ENCODE measurements at places on chromosomes 1 and 21.

GRCh38 chr1:200081969-200082245 lies 54.4 kb downstream of the NR5A2 start:
- no peak for DNase-seq

DNA sequence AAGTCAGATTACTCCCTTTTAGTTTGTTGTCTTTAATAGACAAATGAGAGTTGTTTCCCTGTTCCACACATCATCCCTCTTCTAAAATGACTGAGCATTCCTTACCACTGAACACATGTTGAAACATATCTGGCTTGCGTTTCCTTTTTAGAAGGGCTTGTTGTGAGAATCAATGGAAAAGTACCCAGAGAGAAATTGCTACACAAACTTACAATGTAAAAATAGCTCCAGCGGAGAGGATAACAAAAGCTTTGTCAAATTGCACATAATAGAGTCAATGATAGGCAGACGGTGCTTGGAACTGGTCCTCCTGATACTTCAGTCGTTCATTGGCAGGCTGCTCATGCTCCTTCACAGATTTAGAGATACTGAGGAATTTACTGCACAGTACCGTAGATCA lies 123.9 kb downstream of the CYYR1 start:
- peak; percentile 39 for DNase-seq

DNA sequence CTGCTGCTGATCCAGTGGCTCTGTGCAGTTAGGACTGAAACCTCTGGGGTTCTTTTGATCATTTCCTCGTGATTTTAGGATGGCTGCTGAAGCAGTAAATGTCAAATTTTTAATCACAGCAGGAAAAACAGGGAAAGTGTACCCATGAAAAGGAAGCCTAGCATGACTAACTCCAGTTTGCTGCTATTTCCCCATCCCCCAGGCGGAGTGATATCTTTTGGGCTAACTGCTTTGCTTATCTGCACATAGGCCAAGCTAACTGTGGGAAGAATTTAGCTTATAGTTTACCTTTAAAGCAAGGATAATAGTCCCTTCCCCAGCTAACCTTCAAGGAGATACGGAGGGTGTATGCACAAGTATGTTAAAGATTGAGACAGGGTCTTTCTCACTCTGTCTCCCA lies 149.8 kb upstream of the TNR start:
- no peak for DNase-seq

DNA sequence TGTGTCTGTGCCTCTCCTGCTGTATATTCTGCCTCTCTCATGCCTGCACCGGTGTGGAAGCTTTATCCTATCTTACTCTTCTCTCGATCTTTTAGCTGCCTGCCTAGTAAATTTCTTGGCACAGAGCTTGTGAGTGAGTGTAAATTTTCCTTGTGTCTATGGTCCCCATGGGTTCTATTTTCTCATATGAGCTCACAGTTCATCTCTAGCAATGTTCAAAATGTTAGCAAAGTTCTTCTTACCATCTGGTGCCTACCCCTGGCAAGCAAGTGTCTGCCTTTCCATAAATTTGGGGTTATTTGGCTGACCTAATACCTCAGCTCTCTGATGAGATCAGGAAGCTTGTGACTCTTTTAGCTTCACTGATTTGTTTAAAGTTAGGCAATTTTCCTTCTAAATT lies 572.1 kb upstream of the BRINP3 start:
- no peak for DNase-seq

DNA sequence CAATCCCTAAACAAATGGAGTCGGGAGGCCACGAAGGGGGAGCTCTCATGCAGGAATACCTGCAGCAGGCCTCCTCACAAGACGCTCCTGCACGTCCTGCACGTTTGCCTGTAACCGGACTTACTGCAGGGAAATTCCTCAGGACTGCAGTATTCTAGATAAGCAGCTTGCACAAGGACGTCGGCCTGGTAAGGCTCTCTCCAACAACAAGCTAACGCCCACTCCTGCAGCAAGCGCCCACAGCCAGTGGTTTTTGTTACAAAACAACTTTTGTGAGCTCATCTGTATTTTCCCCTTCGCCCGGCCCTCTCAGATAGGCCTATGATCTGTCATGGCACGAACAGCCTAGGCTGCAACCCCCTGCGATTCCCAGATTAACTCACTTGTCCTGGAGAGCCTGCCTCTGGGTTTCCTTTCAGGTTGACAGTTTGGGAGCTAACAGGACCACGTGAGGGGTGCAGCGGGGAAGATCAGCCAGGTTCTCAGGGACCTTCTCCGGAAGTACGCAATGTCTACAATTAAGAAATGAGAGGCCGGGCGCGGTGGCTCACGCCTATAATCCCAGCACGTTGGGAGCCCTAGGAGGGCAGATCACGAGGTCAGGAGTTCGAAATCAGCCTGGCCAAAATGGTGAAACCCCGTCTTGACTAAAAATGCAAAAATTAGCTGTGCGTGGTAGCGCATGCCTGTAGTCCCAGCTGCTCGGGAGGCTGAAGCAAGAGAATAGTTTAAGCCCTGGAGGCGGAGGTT lies 921 bp upstream of the MIB2 start:
- DNase-seq = peak; percentile 49

- DNase-seq = no peak
Observed at GRCh38 chr1:201260648-201261311, 22.5 kb upstream of the PKP1 start.

DNA sequence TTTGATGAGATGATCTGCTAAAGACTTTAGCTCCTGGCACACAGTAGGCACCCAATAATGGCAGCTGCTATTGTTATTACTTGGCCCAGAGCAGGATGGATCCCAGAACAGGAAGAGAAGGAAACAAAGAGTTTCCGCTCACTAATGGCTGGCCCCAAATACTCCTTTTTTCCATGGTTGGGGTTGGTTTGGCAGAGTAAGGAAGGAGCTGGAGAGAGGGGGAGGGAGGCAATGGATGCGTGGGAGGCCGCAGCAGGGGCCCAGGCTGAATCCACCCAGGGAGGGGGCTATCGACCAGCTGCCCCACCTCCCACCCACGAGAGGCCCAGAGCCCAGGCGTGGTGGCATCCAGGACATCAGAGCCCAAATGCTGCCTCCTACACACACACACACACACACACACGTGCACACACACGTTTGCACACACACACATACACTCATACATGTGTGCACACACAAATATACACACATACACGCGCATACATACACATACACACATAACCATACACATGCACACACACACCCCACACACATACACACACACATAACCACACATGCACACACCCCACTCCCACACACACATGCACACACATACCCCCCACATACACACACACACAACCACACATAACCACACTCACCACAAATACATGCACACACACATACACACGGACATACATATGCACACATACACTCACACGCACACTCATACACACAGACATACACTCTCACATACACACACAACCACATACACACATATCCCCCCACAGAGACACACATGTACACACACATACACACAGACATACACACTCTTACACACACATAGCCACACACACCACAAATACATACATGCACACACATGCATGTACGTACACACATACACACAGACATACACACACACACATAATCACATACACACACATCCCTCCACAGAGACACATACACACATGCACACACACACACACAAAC lies 25.2 kb downstream of the C1QB start:
- DNase-seq = no peak

GRCh38 chr1:204002614-204003013 lies 70.3 kb upstream of the SOX13 start:
- DNase-seq = no peak

DNA sequence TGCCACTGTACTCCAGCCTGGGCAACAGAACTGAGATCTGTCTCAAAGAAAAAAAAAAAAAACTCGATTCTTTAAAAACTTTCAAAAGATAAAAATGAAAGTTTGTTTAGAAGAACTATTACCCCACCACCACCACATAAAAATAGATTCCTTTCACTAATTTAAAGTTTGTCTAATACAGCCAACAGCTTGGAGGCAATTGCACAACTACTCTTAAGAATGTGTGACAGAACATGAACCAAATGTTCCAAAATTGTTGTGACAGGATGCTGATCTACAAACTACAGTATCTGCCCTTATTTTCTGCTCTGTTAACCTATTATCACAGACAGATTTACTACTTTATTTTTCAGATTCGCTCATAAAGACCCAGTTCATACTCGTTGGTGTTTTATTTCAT lies 5.5 kb upstream of the TGFBR3 start:
- DNase-seq = peak; percentile 59

DNA sequence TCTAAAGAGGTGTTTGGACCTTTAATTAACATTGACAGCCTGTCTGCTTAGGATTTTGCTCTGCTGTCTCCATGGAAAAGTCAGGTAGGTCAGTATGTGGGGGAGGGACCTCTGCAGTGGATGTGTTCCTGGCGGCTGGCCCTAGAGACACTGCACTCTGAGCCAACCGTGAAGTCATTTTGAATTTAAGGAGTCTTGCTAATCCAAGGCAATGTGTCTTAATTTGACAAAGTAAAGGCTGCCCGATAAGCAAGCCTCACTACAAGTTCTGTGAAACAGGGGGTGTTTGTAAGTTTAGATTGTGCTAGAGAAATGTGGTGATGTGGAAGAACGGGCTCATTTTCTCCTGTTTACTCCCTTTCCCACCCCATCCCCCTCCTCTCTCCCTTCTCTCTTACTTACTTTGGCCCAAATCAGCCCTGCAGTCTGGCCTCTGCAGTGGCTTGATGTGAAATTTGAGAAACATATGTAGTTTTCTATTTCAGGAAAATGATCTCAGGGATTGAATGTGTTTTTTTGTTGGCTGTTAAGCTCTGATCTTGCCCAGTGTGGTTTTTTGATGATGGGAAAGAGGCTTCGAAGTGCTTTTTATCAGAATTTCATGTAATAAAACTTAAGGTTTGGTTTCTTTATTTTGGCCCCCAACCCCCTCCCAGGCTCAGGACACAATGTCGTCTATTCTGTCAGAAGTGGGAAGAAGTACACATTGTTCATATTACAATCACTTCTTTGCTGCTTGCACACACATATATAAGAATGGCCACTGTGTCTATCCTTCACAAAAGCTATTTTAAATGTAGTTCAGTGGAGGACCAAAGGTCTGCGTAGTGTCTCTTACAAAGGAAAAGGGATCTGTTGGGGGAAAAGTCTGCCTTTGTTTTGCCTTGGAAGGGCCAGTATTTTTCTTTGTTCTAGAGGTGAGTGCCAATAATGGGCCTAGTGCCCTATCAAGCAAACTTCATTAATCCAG lies 96.6 kb downstream of the FGGY start:
- DNase-seq = no peak

GRCh38 chr1:193451001-193451400 lies 264.6 kb upstream of the B3GALT2 start:
- no peak for DNase-seq

GRCh38 chr1:53362851-53363642 lies 35.2 kb upstream of the LRP8 start:
- DNase-seq = no peak

DNA sequence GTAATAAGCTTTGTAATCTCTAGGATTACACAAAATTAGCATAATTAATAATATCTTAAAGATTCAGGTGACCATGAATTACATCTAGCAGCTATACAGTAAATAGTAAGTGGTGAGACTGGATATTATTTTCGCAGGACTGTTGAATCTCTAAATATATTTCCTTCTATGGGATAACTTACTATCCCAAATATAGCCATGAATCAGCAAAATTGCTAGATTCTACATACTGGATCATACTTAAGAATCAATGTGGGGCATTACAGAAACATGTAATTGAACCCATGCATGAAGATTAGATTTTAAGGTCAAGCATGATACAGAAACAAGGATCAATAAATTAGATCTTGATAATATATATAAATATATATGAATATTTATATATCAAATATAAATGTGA lies 1203.4 kb downstream of the BRINP3 start:
- no peak for DNase-seq

DNA sequence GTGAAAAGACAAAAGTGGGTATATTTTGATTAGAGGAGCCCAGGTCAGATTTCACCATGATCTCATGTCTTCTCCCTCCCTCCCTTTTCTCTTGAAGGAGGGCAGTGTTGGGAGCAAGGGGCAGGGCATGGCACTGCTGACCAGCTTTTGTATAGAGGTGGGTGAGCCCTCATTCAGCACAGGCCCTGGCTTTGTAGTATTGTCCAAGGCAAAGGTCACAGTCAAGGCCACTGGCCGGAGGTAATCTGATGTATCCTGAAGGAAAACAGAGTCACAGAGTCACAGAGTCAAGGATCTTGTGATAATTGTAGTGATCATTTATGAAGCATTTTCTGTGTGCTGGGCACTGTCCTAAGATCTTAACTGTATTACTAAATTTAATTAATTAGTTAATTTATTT lies 11.9 kb downstream of the ITGA10 start:
- no peak for DNase-seq

DNA sequence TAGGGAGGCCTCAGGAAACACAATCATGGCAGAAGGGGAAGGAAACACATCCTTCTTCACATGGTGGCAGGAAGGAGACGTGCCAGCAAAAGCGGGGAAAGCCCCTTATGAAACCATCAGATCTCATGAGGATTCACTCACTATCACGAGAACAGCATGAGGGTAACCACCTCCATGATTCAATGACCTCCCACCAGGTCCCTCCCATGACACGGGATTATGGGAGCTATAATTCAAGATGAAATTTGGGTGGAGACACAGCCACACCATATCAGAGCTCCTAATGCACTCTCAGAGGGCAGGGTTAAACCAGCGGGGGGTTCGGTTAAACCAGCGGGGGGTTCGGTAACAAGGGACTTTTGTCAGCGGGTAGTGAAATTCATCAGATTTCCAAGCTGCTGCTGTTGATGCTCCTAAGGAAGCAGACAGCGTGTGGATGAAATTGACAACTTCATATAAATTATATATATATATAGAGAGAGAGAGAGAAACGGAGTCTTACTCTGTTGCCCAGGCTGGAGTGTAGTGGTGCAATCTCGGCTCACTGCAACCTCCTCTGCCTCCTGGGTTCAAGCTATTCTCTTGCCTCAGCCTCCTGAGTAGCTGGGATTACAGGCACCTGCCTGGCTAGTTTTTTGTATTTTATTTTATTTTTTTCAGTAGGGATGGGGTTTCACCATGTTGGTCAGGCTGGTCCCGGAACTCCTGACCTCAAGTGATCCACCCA lies 4.2 kb downstream of the CSTB start:
- no peak for DNase-seq

DNA sequence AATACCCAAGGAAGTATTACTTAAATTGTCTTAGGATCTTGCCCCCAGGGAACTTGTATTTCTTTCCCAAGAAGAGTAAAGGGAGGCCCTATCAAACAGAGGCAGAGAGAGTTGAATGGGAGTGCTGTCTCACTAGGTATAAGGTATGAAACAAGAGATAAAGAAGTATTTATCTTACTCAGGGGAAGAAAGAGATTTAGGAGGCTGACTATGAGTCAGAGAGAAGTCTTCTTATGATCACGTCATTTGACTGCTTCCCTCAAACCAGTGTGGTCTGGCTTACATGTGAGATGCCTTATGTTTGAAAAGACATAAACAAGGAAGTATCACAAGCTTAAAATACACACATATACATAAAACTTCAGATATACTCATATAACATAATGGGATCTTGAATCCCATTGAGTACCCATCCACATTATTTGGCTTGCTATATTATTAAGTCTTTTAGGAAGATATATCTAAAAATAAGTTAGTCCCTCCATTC lies 29.6 kb downstream of the DUSP10 start:
- DNase-seq = peak; percentile 80
